ENCODE measurements at places on chromosomes 2 and 18.

DNA sequence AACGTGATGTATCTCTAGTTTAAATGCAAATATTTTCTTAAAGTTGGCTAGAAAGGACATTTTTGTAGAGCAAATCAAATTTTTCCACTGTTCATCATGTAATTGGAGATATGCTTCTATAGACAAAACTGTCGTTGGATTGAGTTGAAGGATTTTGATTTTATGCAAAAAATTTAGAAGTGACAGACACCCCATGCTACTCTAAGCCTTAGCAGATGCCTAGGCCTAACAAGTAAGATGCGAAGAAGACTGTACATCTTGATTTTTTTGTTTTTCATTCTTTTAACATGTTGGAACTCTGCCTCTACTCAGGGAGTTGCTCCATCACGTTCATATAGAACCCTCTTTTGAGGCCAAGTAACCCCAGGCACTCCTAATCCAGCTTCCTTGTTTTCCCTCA, 331.0 kb downstream of the PARD3B start:
- no peak for DNase-seq

- DNase-seq = no peak
Observed at GRCh38 chr2:120447127-120447785, 101.3 kb downstream of the INHBB start.

DNA sequence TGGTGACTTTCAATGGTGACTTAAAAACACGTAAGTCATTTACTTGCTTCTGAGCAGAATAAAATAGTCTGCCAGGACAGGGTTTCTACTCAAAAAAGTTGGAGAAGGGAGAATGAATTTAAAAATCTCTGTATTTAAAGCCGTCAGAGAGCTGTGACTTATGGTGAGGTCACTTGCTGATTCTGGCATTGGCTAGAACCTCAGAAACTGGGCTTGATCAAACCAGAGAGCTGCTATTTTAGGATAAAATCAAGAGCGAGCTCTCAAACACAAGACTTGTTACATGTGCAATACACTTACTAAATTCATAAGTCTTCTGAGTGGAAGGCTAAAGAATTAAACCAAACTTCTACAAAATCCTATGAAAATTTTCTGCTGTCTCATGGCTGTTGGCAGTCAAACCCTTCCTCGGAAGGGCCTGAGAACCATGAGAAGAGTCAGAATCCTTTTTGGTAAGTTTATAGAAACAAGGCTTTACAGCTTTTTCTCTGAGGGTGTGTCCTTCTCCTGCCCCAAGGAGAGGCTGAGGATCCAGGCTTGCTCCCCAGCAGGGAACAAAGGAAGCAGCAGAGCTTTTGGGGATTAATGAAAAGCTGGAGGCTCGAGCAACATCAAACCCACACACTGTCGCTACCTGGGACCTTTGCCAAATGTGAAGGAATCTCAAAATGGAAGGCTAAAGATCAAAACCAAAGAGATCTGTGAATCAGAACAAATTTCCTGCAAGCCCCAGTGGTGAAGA, 816.4 kb downstream of the SOCS6 start:
- no peak for DNase-seq

- no peak for DNase-seq
Observed at GRCh38 chr2:17012297-17012696, 346.7 kb upstream of the CYRIA start.

- no peak for DNase-seq
Observed at GRCh38 chr2:101758001-101758400, 60.5 kb downstream of the MAP4K4 start.

- no peak for DNase-seq
Observed at GRCh38 chr2:124822516-124822915, 797.4 kb downstream of the CNTNAP5 start.

GRCh38 chr2:219249203-219249980, 3.7 kb upstream of the TUBA4B start:
- no peak for DNase-seq

DNA sequence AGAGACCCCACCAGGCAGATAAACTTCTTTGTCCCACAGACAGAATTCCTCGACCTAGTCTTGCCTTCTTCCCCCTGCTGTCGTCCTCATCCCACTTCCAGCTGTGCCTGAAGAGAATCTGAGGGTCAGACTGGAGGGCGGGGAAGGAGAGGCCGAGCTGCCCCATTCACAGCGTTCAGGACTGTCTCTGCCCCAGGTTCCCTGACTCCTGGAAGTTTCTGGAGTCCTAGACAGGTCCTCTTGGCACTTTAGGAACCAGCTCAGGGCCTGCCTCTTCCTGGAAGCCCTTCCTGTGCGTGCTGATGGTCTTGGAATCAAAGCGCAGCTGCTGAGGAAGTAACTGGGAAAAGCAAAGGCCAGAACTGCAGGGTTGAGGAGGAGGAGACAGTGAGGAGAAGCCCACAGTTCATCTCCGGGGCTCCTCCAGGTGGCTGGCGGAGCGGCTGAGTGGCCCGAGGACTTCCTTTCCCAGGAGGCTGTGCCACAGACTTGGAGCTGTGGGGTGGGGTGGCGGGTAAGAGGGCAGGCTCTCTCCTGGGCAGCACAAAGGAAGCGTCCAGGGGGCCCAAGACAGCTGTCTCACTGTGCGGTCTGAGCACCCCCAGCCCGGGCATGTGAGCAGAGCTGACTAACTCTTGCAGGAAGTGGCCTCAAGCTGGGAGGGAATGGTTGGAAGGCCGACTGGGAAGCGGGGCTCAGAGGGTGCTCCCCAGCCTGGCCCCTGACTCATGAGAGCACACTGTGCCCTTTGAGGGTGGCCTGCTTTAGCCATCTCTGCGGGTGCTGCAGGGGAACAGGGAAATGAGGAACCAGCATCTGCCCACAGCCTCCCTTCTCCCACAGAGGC, 39.5 kb downstream of the SDC1 start:
- no peak for DNase-seq

GRCh38 chr18:31248783-31249521, 69.0 kb upstream of the DSG1 start:
- no peak for DNase-seq

DNA sequence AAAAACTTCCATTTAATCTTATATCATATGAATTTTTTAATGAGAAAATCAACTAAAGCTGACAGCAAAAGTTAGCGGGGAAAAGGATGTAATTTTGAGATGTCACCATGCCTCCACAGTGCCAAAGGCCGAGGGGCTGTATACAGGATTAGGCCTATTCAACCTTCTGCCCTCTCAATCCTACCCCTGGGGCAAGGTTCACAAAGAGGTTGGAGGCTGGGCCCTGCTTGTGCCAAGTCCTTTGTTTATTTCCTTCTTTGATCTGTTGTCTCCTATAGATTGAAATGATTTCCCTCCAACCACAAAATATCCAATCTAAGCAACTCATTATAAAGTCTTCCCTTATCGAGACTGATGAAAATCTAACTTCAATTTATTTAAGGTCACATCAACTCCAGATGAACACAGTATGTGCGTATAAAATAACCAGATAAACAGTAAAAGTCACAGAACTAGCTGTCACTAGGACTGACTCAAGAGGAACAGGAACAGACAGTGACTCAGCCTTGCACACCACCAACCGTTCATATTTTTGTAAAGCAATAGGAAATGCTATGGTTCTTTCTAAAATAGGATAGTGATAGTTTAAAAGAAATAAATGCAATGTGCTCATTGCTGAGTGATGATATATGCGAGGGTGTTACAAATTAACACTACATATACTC, 95.8 kb downstream of the SLC25A12 start:
- no peak for DNase-seq

DNA sequence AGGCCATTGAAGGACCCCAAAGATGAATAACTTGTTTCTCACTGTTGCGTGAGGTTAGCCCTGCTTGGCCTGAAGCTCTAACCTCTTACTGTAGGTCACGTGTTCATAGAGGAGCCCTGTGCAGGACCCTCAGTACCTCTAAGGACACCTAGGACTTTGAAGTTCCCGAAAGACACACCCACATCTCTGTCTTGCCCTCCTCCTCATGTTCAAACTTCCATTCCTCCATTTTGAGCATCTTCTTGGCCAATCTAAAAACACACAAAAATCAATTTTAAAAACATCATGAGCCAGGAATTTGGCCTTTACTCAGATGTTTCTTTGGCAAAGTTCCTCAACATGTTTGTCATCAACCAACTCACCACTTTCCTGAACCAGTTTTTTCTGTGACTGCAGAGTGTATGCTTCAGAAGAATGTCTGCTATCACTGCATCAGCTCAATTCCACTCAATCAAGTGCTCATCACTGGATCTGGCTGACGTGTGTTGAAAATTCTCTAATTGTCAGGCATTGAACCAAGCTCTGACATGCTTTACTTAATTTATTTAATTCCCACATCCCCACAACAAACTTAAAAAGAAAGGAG, 101.6 kb downstream of the AP1S3 start:
- no peak for DNase-seq

DNA sequence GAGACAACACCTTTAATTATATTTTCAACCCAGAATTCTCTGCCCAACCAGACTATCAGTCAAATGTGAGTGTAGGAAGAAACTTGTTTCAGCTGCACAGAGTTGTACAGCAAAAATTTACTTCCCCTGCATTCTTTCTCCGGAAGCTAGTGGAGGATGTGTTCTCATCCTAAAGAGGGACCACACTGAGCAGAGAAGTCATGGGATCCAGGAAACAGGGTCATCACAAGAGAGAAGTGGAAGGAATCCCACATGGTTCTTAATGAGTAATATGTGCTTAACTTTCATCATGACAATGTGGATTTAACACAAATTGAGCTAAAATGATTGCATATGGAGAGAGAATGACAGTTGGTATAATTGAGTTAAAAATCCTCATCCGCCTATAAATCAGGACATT, 78.2 kb downstream of the INPP4A start:
- no peak for DNase-seq

GRCh38 chr2:65604246-65604645, 171.8 kb upstream of the SPRED2 start:
- no peak for DNase-seq

GRCh38 chr2:160608599-160608998, 115.0 kb upstream of the RBMS1 start:
- no peak for DNase-seq

- DNase-seq = no peak
Observed at GRCh38 chr18:79704631-79705030, 25.0 kb downstream of the CTDP1 start.

GRCh38 chr2:96977631-96978195, 8.7 kb downstream of the FAM178B start:
- DNase-seq = no peak

GRCh38 chr2:103327966-103328365, 566.1 kb downstream of the TMEM182 start:
- DNase-seq = no peak

DNA sequence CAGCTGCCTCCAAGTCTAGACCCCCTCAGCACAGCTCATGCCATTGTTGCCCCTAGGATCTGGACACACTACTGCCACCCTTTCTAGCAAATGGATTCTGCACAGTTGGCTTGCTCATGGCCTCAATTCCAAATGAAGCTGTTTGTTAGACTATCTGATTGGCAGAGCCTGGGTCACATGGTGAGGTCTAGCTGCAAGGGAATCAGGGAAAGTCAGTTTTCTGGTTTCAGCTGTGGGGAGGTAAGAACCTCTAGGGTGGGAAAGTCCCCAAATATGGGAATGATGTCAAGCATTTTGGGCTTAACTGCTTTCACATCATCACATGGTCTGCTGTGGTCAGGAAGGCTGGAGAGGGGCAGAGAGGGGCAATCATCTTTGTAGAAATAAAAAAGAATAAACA, 150.4 kb upstream of the ITGA6 start:
- DNase-seq = no peak

DNA sequence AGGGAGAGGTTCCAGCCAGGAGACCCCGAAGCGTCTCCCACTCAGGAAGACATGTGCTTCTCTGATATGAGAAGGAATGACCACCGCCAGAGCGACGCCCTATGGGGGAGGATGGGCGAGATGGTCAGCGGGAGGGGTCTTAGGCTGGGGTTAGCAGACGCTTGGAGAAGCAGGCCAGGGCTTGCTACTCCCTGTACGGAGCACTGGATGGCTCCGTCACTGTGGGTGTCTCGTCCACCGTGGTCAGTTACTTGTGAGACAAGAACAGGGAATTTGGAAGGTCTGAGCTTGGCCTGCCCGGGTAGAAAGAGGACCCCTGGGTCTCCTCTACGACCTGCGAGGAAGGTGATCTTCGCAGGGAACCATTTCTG, 39.8 kb downstream of the TMEM18 start:
- no peak for DNase-seq

GRCh38 chr18:4271952-4272351, 183.2 kb downstream of the DLGAP1 start:
- no peak for DNase-seq

DNA sequence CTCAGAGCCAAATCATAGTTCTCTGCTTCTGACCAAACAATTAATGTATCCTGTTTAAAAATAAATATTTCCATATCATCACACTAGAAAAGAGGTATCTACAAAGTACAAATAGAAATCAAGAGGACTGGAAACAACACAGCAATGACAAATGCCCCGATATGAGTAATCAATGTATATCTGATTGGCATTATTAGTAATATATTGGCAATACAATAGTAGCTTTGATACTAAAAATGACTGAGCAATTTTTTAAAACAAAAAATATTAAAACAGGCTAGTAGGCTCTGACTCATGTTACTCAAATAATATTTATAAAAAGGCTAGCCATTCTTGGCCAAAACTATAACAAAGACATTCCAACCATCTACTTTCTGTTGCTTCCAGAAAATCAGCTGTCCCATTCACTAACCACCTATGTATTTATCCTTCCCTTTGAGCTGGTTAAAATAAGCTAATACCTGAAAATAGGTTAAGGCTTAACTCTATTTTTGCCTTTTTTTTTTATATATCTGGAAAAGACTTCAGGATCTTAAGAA, 13.3 kb downstream of the PPP4R3B start:
- no peak for DNase-seq

- DNase-seq = no peak
Observed at GRCh38 chr2:44283116-44283666, 7.9 kb downstream of the SLC3A1 start.

DNA sequence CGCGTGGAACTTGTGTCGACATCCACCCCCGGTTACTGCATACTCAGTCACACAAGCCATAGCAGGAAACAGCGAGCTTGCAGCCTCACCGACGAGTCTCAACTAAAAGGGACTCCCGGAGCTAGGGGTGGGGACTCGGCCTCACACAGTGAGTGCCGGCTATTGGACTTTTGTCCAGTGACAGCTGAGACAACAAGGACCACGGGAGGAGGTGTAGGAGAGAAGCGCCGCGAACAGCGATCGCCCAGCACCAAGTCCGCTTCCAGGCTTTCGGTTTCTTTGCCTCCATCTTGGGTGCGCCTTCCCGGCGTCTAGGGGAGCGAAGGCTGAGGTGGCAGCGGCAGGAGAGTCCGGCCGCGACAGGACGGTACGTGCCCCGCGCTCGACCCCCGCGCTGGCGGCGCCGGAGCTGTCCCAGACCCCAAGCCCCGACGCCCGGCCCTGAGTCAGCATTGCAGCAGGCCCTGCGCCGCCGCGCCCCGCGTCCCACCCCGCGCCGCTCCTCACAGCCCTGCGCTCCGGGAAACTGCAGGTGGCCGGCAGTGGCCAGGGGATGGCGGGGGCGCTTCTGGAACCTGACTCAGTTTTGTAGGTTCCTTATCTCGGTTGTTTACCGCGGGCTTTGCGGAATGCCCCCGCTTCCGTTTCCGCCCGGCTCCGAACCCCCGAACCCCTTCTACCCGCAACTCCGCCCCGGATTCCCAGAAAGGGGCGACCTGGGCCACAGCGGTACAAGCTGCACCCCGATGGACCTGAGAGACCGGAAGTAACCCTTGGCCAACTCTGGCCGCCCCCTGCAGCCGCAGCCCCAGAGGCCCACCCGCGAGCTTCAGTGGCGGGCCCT, at the start of gene CFLAR:
TSS of gene CFLAR (plus strand) at position 50 of the 844 bp plus-strand sequence. CDS start 13,702 bp downstream, outside the sequence.
- DNase-seq = peak; percentile 78
